ENCODE measurements at places on chromosomes 11 and 22.

- DNase-seq, result no peak
Observed at GRCh38 chr11:112881461-112881860, 79.8 kb upstream of the NCAM1 start.

DNA sequence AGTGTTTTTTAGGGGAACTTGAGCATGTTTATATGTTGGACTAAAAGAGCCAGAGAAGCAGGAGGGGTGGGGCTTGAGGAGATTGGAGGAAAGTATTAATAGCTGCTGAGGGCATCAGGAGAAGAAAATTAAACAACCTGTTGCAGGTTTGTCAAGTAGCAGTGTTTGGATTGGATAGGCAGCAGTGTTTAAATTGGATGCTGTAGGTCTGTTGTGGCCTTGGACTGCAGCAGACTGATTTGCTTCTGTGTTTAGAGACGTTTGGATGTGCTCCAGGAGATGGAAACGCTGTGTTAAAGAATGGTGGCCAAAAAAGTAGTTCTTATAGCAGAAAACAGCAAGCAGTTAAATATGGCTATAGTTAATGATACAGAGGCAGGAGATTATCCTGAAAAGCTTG, 5.7 kb downstream of the EIF3L start:
- no peak for DNase-seq

GRCh38 chr22:46946383-46946962, 184.0 kb downstream of the TBC1D22A start:
- DNase-seq, result peak; percentile 76

DNA sequence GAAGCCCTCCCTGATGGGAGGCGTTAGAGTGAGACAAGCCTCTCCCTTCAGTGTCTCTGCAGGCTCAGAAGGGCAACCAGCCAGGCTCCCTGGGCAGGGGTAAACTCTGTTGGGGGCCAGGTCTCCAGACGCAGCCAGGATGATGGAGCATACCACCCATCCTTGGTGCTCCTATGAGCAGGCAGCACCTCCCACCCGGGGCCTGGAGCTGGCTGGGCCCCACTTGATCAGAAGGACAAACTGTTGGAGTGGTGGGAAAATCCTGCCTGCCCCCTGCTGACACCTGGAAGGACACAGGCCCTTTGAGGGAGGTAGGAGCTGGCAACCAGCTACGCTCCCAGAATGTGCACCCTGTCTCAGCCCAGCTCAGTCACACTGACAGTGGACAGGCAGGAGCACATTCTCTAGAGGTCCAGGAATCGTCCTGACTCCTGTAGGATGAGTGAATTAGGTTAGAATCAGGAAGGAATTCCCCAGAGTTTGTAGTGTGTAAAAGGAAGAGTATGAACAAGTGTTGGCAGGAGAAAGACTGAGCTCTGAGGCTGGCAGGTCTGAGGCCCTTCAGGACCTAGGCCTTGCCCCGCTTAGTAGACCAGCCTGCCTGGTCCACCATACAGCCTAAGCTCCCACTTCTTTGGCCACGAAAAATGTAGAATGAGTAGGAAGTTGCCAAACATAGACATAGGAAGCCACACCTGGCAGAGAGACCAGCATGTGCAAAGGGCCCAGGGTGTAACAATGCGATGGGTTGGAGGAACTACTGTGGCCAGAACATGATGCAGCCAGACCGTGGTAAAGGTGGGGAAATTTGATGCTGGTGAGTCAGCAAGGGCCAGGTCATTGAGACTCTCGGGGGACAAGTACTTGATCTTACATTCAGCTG, 19.1 kb downstream of the ARHGEF17 start:
- no peak for DNase-seq

DNA sequence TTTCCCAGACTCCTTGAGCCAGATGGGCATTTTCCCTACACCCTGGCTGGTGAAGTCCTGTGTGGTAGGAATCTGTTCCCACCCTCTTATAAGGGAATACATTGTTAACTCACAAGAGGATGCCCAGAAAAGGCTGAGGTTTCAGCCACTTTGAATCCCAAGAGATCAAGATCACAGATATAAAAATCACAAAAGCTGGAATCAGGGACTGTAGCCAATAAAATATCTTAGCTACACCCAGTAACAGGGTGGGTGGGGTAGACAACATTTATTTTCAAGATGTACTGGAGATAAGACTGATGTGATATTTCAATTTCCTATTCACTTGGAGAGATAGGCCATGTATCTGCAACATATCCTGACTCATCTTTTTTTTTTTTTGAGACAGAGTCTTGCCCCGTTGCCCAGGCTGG, 50.3 kb downstream of the COPB1 start:
- DNase-seq, result no peak

DNA sequence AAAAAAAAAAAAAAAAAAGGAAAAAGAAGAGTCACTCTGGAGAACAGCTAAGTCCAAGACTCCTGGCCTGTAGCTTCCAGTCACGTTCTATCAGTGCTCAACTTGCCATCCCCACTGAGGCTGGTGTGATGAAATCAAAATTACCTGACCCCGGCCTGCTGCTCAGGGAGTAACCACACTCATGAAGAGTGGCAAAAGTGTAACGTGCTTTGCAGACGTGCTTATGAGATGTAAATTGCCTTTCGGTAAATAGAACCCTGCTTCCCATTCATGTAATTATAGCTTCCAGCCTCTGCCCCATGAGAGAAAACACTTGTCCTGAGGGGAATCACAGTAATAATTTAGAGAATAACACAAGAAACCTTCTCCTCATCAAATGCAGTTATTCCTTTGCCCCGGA, 28.2 kb upstream of the CHKA start:
- peak; percentile 87 for DNase-seq

DNA sequence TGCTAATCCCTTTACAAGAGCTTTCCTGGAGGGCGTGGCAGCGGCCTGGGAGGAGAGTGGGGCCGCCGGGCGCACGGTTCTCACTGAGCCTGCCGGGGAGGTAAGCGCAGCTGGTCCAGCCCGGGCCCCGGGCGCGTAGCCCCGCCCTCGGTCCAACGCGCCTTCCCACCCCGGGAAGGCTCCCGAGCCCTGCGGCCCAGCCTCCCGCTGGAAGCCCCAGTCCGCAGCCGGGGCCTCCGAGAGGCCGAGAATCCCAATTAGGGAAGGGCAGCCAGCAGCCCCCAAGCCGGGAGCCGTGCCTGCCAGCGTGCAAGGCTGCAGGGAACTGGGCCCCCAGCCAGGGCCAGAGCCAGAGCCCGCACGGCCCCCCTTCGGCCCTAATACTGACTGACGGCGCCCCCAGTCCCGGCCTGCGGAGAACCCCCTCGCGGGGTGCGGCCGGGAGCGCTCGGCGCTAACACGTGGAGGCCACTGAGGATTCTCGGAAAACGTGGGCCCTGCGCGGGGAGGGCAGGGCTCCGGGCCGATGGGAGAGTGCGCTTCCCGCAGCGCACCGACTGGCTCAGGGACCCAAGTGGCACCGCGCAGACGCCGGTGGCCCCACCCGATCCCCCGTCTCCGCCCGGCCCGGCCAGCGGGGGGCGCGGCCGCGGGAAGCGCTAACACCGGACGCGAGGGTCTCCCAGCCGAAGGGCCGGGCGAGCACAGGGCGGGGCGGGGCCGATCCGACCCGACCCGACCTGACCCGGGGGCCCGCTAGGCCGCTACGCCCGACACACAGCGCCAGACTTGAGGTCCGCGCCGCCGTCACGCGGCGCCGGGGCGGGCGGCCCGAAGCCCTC, 5.7 kb downstream of the ZFTA start:
- peak; percentile 87 for DNase-seq

GRCh38 chr11:64186492-64187165, 658 bp downstream of the STIP1 start:
- no peak for DNase-seq

GRCh38 chr11:46387919-46388618, 3.5 kb downstream of the CHRM4 start:
- no peak for DNase-seq

DNA sequence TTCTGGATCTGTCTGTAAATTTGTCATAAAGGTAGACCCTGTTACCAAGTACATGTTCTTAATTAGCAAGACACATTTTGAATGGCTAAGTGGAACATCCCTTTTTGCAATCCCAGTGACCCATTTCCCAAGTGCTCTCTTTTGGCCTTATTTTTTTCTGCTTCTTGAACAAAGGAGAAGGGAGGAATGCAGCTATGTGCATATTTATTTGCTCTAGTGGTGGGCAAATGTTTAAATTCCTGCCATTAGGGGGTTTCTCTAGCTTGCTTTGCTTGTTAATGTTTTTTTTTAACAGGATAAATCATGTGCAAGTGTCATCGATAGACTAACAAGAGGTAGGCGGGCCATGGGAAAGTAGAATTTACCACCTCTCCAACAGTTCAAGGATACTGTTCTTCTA, 135.7 kb downstream of the COMMD9 start:
- no peak for DNase-seq

DNA sequence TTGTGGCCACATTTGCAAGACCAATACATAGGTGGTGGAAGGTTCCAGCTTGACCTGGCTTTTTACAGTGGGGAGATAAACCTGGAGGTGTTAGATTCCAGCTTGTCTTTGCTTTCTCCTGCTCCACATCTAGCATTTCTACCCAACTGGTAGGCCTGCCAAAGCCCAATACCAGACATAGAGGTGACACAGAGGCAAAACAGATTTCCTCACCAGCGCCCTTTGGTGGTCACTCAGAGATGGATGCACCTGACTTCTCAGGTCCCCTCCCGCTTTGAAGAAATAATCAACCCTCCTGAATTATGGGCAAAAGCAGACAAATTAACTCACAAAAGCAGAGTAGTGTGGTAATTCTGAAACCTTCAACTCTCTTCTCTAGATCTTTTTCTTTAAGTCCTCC, 1356.2 kb downstream of the FAM181B start:
- no peak for DNase-seq

DNA sequence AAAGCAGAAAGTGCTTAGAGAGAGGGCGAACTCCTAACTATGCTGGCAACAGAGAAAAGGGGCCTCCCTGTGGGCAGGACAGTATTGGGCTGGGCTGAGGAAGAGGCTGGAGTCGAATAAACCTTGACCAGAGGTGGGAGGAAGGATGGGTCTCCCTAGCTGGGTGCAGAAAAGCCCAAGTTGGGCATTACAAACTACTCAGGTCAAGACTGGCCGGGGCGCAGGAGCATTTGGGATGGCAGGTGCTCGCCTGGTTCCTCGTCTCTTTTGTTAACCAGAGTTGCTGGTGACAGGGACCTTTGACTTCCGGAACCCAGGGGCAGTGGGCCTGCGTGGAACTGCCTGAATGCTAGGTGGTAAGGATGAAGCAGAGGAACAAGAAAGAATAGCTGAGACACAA, 80.3 kb upstream of the SHISAL1 start:
- DNase-seq, result no peak

DNA sequence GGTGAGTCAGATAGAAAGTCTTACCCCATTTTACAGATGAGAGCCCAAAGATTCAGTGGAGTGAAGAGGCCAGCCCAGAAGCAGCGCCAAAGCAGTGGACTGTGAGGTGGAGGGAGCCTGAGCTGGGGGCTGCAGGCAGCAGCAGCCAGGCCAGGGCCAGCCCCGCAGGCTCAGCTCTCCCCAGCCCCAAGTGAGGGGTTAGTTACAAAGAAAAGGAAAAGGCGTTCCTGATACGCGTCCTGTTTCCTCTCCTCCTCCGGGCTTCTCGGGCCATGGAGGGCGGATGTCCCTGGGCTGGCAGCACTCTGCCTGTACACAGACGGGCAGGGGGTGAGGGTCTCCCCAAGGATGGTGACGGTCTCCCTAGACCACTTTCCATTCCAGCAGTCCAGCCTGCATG, 44.9 kb downstream of the ARRB1 start:
- no peak for DNase-seq

DNA sequence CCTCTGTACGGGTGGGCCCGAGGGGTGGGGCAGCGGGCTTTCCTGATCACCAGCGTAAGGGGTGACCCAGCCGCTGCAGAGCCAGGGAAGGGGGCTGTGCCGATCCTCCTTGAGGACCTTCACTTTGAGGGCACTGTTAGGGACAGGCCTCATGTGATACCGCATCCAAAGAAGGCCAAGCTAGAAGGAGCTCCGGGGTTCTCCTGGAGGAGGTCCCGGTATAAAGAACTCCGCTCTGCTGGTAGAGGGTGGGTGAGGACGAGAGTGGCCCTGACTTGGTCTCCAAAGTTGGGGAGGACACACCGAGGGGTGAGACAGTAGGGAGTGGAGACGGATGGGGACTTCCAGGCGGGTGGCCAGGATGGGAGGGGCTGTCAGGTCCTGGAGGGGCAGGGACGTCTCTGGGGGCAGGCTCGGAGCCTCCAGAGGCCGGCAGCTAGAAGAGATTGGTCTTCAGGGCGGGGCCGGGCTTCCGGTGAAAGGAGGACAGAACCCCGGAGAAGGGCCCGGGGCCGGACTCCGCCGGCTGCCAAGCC, 4.6 kb downstream of the PHOX2A start:
- DNase-seq, result no peak

GRCh38 chr11:29135504-29135903, 881.3 kb downstream of the KCNA4 start:
- no peak for DNase-seq

GRCh38 chr11:3041699-3042441, 15.4 kb downstream of the CARS1 start:
- no peak for DNase-seq

GRCh38 chr11:132037956-132038355, 667.5 kb downstream of the NTM start:
- DNase-seq, result no peak

DNA sequence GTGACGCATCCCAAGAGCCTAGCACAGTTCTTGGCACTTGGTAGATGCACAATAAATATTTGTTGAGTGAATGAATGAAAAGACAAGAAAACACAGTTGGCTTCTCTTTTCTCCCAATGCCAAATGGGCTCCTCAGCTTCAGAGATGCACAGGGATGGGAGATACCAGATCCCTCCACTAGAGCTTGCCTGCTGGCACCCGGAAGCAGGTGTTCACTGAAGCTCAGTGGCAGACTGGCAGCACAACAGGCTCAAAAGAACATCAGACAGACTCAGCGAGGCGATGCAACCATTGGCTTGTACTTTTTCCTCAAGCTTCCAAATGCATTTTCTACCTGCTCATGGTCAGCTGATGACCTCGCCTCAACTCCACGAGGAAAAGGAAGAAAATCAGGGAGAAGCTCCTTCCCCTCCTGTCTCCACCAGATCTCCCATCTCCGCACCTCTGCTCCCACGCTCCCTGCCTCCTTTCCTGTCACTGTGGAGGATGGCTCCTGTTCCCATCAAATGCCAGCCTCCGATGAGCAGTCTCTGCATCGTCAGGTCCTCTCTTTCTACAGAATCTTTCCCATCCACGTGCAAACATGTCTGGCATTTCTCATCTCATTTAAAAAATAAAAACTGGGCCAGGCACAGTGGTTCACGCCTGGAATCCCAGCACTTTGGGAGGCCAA, 5.8 kb downstream of the RAPSN start:
- DNase-seq, result no peak

DNA sequence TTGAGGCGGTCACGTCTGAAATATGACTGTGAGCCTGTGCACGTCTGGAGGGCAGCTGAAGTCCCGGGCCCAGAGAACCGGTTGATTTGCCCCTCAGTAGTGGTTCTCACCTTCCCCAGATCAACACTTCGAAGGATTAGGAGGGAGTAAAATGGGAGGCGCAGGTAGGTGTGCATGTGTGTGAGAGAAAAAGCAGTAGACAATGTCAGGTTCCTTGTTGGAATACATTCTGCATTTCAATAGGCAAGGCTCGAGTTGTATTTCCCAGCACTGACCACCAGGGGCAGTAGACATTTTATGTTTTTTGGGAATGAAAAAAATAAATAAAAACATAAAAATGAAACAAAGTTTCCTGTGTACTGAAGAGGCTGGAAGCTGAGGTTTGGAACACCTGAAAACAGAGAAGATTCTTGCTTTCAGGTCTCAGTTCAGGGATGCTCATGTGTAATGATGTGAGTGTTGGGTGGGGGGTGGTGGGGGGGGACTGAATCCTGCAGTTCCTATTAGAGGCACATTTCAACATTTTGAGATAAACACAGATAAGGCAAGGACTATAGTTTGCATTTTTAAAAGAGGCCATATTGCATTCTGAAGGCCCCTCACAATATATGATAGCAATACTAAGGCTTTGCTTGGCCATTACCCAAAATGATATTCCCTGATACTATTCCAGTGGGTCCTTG, 333.9 kb downstream of the CADM1 start:
- DNase-seq, result no peak

All from lower leg skin (tissue), 4 donors.